T follicular helper cell (primary cell): ENCODE measurements at places on chromosomes 6 and 20.

DNA sequence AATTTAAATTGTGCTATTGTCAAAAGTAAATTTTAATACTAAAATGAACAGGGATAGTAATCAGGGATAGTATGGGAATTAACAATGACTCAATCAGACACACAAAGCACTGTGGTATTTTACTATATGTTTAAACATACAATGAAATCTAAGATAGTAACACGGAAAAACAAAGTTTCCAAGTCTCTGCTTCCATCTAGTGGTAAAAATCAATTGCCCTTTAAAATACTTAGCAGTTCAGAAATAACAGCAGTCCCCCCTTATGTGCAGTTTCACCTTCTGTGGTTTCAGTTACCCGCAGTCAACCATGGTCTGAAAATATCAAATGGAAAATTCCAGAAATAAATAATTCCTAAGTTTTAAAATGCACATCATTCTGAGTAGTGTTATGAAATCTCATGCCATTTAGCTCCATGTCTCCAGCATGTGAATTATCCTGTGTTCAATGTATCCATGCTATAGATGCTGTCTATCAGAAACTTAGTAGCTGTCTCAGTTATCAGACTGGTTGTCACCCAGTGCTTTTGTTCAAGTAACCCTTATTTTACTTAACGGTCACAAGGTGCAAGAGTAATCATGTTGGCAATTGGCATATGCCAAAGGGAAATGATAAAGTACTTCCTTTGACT lies 58.5 kb downstream of the AHI1 start:
- DNase-seq = no peak

- DNase-seq = no peak
These were observed at the start of gene KIAA1755 for GRCh38 chr20:38260378-38261053. Gene KIAA1755 (minus strand): TSS chr20:38260735. CDS start chr20:38260500, 235 bp downstream.

GRCh38 chr20:63441136-63442099 lies 31.0 kb downstream of the KCNQ2 start:
- no peak for DNase-seq

DNA sequence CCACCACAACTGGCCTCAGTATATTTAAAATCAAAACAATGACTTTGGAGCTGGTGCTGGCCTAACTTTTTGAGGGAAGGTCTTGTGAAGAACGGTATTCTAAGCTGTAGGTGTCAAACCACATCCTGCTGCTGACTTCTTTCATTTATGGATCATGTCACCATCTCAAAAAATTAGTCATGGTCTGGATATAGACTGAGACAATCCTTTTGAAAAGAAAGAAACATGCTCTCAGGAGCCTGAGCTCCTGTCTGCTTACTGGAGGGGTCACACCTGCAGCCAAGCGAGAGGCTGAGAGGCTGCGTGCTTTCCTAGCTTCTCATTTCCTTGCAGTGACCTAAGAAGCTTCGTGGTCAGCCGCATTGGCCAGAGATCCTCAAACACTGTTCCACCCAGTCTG lies 55.2 kb downstream of the TIAM2 start:
- DNase-seq = no peak

GRCh38 chr6:129267028-129267427 lies 384.1 kb downstream of the LAMA2 start:
- DNase-seq = no peak

DNA sequence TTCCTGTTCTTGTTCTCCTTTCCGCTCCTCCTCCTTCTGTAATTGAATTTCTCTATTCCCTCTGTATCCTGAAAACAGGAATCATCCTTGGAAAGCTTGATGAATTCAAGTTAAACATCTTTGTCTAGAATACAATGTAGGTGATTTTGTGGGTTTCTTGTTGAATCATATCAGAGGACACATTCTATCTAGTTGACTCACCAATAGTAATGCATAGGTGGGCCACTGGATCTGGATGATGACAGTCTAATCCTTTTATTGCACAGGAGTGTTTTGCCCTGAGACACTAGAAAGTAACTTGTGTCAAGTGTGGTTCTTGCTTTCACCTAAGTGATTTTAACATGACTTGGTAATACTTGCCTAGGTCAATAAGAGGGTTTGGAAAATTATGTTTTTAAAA lies 164.3 kb downstream of the RFPL4B start:
- no peak for DNase-seq

DNA sequence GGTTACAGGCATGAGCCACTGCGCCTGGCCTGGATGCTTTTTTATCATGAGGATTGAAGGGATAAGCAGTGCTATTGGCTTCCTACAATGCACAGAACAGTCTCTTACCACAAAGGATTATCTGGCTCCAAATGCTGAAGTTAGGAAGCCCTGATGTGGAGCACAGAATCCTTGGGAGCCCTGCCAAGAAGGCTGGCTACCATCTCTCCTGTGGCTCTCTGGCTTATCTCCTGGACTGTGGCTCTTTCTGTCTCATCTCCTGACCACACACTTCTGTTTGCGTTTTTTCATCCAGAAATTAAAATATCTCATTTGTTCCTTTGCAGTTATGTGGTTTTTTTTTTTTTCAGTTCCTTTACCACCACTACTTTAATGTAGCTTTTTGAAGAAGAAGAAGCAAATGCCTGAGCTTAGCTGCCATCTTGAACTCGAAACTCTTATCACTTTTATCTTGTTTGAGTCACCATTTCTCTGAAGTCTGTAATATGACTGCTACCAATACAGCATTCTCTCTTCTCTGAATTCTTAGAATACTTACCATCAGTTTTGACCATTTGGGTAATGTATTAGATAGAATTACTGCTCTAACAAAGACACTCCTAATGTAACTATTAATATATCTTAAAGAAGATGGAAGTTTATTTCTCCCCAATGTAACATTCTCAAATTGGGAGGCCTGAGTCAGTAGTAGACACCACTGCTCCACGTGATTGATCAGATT lies 1044.7 kb downstream of the KIF16B start:
- DNase-seq = no peak

DNA sequence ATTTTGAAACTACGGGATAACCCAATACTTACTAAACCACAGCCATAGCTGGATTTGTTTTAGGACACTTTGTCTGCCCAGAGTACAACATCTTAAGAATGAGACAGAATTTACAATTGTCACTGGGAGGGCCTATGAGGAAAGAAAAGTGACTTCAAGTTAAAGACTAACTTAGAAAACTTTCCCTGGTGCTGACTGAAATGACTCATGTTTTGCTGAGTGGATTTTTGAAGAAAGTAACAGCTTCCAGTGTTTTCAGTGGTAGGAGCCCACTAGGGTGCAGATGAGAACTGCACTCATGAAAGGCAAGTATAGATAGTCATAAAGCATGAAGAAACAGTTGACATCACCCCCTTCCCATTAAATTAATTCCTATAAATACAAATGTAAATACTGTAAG lies 988.2 kb upstream of the MAP3K7 start:
- DNase-seq = no peak

DNA sequence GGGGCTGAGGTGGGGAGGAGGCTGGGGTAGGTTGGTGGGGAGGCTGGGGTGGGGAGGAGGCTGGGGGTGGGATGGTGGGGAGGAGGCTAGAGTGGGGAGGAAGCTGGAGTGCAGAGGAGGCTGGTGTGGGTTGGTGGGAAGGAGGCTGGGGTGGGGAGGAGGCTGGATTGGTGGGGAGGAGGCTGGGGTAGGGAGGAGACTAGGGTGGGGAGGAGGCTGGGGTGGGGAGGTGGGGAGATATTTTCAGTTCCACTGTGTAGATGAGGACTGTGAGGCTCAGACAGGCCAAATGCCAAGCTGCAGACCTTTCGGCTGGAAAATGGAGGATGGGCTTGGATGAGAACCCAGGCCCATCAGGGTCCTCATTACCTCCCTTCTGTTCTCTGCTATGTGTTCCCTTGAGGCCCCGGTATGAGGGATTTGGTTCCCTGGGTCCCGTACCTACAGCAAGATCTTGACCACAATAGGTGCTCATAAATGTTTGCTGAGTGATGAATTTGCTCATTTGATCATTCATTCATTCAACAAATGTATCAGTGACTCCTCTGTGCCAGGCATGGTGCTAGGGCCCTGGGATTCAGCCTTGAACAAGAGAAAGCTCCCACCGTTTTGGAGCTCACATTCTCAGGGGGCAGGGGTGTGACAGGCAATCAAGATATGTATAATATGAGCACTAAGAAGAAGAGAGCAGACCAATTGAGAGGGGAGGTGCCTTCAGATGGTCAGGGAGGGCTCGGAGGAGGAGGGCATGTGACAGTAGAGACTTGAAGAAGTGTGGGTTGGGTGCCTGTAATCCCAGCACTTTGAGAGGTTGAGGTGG lies 36.1 kb upstream of the NOL4L start:
- no peak for DNase-seq

DNA sequence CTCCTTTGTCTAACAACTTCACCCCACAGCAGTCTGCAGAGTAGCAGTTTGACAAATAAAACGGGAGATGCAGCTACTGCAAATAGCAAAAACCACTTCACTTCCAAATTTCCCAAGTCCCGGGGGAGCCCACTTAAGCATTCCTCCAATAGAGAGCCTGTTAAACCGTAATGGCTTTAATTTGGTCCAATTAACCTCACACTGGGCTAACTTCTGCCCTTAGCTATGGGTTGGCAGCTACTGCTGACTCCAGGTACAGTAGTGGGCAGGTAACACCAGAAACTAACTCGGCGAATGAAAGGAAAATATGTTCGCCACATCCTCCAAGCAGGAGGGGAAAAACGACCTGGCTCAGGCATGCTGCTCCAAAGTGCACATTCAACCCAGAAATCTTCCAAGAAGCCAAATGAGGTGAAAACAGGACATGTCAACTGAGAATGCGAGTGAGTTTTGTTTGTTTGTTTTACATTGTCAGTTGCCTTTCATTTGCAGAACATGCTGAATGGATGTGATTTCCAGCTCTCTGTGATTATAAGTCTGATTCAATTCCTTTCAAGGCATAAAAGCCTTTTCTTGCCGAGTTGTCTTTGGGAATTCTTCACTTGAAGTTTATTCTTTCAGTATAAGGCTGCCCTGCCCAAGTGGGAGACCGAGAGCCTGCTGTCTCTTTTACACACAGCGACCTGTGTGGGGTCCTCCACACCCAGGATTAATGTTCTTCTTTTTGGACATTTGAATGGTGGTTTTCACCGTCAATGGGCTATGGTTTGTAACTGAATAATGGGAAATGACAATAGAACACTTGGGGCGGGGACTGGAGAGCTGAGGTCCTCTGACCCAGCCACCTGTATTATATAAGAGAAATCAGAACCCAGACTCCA lies 117.3 kb upstream of the ARMC2 start:
- no peak for DNase-seq

GRCh38 chr6:903761-904160 lies 210.8 kb upstream of the EXOC2 start:
- no peak for DNase-seq

DNA sequence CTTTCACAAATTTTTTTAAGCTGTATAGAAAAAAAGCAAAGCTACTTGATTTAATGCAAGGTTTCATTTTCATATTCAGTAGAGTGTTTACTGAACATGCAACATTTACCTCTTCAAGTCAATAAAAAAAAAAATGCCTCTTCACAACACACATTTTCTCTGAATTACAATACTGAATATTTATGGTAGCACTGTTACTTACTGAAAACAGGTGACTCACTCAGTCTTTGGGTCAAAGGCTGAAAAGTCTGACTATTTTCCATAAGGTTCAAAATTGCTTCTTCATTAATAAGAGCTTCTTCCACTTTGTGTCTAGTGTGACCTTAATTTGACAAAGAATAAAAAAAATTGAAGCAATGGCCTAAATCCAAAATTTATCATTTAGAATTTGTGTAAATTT lies 101.9 kb downstream of the REV3L start:
- DNase-seq = no peak

GRCh38 chr6:17354700-17355403 lies 38.5 kb upstream of the CAP2 start:
- no peak for DNase-seq

- no peak for DNase-seq
These were observed 36.8 kb downstream of the TSPYL4 start for GRCh38 chr6:116217069-116217468.

DNA sequence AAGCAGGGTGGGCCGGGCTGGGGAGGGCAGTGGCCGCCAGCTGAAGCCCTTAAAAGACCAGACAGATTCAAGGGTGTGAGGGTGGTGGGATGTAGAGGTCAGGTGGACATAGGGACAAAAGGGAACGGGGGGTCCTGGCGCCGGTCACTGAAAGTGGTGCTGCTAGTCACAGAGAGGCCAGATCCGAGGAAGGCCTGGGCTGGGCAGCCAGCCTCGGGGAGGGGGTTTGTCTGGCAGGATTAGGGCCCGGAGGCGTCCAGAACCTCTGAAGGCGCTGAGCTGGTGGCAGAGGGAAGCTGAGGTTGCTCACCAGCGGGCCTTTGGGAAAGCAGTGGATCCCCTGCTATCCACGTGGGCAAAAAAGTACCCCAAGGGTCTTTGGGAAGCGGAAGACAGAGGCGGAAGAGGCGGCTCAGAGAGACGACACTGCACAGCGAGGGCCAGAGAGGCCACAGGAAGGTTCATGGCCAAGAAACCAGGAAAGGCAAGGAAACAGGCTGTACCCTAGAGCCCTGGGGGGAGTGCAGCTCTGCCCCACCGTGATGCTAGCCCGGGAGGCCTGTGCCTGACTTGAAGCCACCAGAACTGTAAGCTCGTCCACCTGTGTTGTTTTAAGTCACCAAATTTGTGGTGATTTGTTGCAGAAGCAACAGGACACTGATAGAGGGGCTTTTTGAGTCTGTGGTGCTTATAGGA lies 106.0 kb downstream of the TMEM242 start:
- no peak for DNase-seq

GRCh38 chr20:23106271-23106851 lies 20.2 kb upstream of the CD93 start:
- no peak for DNase-seq

- no peak for DNase-seq
These were observed 49.0 kb downstream of the RREB1 start for GRCh38 chr6:7156643-7157278.

DNA sequence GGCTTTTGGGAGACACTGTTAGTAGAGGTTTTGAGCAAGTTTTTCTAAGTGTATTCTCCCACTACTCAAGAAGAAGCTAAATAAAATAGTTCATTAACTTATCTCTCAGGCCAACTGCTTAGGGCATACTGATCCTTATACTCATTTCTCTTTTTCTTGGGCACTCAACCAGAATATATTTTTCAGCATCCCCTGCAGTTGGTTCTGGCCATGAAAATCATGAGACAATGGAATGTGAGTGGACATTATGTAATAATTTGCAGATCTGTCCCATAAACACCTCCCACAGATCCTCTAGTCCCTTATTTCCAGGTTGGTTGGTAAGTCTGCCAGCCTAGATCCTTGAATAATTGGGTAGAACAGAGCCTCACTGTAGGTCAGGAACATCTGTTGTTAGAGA lies 136.7 kb downstream of the AIG1 start:
- no peak for DNase-seq

- no peak for DNase-seq
These were observed 674 bp downstream of the NRSN1 start for GRCh38 chr6:24126586-24127192.

GRCh38 chr6:127202676-127203075 lies 64.0 kb upstream of the RNF146 start:
- DNase-seq = no peak

GRCh38 chr20:10509376-10509775 lies 74.3 kb downstream of the SLX4IP start:
- no peak for DNase-seq

DNA sequence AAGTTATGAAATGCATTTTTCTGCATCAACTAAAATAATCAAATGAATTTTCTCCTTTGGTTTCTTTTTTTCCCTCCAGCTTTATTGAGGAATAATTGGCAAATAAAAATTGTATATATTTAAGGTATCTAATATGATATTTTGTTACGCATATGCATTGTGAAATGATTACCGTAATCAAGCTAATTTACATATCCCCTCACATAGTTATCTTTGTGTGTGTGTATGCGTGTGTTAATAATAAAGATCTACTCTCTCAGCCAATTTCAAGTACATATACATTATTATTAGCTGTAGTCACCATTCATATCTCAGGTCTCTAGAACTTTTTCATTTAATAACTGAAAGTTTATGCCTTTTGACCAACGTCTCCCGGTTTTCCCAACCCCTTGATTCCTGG lies 61.1 kb downstream of the SYCP2L start:
- DNase-seq = no peak
